Peyer's patch (tissue), 4 donors: ENCODE measurements at places on chromosomes 6 and 20. TPM values are rescaled to one million over a fixed set of nuclear protein-coding genes. Genes with fewer than 3 reads are reported as not detected.
A peak's percentile ranks its signal among the peaks of the same experiment; 100 is the strongest.

- DNase-seq: no peak
These were observed 232.2 kb downstream of the SYNDIG1 start for GRCh38 chr20:24701668-24702067.

DNA sequence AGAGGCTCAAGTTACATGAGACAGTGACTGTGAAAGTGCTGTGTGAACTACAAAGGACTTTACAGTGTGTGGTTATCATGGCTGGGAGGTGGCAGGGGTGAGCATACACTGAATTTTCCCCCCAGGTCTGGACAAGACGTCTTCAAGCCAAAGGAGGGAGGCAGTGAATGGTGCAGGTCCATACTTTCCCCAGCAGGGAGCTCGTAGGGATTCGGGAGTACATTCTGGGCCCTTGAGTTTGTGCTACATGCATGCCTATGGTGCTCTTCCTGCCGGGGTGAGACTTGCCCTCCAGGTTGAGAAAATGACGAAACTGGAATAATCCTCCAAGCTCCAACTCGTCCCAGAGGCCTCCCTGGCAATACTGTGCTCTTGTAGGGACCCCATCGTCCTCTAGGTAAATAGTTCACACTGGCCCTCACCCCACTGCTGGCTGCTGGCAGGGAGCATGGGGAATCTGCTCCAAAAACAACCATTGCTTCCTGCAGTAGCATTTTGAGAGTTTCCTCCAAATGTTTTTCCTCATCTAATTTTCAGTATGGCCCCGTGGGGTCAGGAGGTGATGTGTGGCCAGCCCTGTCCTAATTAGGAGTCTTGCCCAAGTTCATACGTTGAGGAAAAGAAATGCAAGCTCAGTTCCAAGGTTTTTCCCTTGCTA lies 57.6 kb downstream of the ZNF831 start:
- DNase-seq: no peak

DNA sequence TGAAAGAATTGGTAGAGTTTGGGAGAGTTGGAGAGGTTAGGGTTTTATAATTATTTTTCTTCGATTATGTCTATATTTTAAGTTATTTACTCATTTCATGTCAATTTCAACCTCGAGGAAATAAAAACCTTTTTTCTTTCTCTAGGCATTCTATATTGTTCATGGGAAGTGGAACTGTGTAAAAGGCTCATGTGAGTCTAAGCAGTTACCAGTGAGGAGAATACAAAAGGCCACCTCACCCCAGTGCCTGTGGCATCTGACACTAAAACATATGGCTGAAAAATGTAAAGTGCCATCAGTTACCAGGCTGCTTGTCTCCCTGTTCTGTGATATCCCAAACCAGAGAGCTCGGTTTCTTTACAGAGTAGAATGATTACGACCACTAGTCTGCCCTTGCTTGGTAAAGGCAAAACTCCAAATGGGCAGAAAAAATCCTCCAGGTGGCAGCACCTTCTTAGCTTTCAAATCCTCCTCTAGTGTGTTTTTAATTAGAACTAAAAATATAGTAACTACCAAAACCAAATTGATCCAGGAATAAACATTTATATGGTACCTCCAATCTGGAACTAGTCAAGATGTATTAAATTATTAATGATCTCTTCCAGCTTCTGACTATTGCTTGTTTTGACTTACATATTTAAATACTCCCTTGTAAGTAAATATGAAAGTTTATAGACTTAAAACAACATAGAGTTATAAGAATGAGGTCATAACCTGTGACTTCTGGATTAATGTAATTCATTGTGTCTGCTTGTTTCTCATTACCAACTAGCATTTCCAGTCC lies 122.6 kb upstream of the MCHR2 start:
- no peak for DNase-seq

- no peak for DNase-seq
These were observed 80.7 kb downstream of the TFAP2B start for GRCh38 chr6:50899306-50899870.

GRCh38 chr6:143139239-143139784 lies 78.6 kb downstream of the AIG1 start:
- no peak for DNase-seq

GRCh38 chr6:154661768-154662167 lies 71.4 kb upstream of the SCAF8 start:
- DNase-seq: no peak

DNA sequence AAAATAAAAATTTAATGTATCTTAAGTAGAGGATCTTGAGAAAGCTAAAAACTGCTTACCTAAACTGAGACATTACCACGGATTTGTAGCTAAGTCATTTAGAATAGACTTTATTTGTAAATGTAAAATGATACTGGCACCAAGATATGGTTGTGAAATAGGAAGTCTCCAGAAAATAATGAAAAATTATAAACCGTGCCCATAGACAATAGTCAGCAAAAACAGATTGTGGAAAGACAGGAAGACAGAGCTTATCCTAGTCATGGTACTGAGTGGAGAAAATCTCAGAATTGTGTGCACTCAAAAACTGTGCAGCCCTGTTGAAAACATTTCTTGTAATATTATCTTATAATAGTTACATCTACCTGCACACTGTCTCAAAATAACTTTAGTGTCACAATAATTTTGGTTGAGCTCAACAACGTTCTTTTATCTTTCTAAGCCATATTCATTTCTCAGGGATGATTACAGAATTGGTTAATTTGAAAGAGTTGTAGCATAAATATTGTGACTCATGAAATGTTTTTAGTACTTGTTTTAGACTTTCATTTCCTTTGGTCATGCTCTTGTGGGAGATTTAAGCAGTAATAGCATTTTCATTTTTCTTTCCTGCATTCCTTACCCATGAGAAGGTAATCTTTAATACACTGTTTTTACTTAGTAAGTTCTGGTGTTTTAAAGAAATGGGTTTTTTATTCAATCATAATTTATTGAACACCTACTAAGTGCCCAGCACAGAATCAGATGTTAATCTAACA lies 174.5 kb downstream of the SOX4 start:
- DNase-seq: no peak

DNA sequence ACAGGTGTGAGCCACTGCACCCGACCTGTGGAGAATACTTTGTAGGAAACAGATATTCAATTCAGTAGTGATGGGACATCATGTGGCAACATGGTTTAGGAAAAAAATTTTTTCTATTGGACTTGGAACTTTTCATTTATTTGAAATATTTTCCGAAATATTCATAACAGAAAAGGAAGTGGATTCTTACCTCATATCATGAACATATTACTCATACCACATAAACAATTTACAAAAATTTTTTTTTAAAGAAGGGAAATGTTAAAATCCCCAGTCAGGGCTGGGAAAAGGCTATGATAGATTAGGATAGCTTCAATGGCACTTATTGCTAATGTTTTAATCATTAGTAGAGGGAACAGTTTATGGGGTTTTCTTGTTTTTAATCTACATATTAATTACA lies 6.8 kb upstream of the ALDH8A1 start:
- no peak for DNase-seq

DNA sequence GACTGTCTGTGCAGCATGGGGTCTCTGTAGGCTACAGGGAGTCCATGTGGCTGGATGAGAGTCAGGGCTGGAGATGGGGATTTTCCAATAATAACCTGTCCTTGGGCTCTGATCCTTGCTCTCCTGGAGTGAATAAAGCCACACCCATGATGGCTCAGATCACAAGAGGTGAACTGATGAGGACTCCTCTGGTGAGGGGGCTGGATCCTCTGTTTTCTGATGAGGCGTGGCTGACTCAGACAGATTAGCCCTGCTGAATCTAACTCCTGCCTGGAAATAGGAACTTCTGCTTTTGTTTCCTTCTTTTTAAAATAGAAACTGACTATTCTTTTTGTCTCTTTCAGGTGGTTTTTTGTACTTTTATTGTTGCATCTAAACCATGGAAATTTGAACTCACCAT lies 27.0 kb downstream of the CST9L start:
- DNase-seq: no peak

GRCh38 chr6:19905584-19905983 lies 68.4 kb downstream of the ID4 start:
- DNase-seq: no peak

- no peak for DNase-seq
These were observed 5.0 kb downstream of the TMEM239 start for GRCh38 chr20:2820896-2821869.

DNA sequence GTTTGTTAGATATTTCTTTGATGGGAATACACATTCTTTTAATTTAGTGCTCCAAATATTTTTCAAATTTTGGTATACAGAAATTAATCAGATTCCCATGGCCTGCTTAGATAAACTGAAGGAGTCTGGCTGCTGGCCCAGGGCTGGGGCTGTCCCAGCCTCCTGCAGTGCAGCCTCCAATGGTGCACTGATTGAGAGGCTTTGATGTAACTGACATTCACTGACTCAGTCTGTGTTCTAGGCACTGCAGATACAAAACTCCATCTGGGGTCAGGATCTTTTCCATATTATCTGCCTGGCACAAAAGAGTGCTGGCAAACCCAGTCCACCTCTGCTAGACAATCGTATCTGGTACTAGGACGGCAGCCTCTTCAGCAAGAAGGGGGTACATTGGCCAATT lies 64.8 kb downstream of the GRIK2 start:
- no peak for DNase-seq

- peak; percentile 43 for DNase-seq
These were observed 39.7 kb downstream of the ZC3H12D start for GRCh38 chr6:149445095-149445466.

DNA sequence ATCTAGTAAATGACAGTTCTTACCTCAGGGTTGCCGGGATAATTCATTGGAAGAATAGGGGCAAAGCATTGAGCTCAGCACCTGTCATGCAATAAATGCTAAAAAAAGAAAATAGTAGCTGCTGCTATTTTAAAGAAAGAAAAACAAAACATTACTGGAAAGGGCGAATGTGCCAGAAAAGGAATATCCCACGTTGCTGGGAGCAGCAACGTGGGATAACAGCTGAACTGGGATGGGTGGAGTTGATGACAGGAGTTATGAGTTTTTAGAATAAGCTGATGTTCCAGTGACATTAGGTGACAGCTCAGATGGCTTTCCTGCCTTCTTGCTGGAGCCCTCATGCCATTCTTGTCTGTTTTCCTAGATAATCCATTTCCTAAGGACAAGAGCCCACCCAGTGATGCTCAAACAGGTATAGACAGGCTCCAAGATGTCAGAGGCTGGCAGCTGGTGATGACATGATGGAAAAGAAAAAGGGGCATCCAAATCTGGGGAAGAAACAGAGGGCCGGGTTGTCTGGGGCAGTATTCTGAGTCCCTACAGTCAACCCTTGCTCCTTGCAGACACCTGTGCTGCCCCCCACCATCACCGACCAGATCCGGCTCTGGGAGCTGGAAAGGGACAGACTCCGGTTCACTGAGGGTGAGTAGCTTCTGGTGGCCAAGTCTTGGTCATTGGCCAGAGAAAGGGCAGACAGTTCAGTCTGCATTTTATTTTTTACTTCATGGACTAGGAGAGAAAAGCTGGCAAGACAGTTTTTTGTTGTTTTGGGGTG lies 1.1 kb upstream of the VARS2 start:
- no peak for DNase-seq

DNA sequence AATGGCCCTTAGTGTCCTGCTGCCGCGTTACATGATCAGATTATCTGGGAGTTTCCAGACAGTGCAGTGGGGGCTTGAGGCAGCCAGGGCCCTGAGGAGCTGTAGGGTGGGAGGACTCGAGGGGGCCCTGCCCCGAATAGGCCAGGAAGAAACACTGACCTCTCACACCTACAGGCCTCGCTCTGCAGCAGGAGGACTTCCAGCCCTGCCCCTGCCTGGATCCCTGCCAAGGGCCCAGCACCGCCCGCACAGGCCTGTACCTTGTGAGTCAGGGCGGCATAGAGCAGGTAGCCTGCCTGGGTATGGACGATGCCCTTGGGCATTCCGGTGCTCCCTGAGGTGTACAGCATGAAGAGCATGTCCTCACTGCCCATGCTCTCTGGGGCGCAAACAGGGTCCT lies 30.1 kb upstream of the APMAP start:
- no peak for DNase-seq

DNA sequence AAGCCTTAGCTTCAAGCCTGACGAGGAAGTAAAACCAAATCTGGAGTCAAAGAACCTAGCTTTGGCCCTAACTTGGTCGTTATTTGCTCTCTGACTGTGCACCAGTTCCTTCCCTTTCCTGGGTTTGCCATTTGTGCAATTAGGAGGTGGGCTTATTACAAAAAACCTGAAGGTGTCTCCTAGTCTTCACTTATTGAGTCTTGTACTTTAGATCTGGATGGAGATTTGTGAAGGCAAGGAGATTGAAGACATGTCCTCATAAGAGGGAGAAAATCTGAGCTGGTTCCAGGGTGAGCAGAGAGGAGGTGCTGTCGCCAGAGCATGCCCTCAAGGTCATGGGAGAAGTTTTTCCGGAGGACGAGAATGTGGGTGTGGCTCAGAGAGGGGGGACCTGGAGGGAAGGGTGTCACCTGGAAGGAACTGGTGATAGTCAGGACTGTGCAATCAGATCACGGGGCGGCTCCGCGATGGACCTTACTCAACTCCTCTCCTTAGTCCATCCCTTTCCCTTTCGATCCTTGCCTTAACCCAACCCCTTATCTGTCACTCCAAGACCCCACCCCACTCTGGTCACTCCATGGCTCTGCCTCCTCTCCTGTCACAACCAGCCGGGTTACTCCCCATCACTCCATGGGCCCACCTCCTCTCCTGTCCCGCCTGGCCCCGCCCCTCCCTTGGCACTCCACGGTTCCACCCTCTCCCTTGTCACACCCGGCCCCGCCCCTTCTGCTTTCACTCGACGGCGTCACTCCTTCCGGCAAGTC lies 588 bp upstream of the ACSS2 start:
- DNase-seq: no peak

- no peak for DNase-seq
These were observed 112.4 kb downstream of the SLX4IP start for GRCh38 chr20:10547276-10548114.

DNA sequence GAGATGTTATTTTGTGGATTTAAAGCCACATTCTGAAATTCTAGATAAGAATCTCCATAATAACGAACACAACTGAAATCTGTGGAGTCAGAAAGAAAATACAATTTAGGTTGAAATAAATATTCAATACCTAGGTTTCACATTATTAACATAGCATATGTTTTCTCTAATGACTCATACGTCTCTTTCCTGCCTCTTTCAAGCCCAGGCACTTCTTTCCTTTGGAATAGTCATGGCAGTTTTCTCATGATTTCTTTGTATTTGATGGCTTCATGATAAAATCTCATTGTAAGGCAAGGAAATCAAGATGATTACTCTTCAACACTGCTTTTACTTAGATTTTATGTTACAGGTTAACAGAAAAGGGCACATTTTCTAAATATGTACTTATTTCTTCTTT lies 803.7 kb downstream of the PHF3 start:
- DNase-seq: no peak

- DNase-seq: peak; percentile 61
These were observed 7.2 kb upstream of the ACSS1 start for GRCh38 chr20:25065072-25065624.

WFDC2 gene
- 2.1 TPM for total RNA-seq

NKX2-2 gene
- total RNA-seq: 1.7 TPM

HLA-DOA gene
- 26.4 TPM for total RNA-seq

OR2H1 gene
- not detected for total RNA-seq

TXLNB gene
- total RNA-seq: 0.54 TPM

COL11A2 gene
- total RNA-seq: 2.5 TPM
